Stimulated activated CD4-positive, alpha-beta T cell treated with anti-CD3 and anti-CD28 coated beads, Interleukin-4, amount 100 ng/mL, for 1 hour (primary cell): ENCODE measurements at places on chromosomes 4 and X.

GRCh38 chrX:1466971-1467561 is 14.4 kb upstream of the ASMTL start:
- no peak for DNase-seq

DNA sequence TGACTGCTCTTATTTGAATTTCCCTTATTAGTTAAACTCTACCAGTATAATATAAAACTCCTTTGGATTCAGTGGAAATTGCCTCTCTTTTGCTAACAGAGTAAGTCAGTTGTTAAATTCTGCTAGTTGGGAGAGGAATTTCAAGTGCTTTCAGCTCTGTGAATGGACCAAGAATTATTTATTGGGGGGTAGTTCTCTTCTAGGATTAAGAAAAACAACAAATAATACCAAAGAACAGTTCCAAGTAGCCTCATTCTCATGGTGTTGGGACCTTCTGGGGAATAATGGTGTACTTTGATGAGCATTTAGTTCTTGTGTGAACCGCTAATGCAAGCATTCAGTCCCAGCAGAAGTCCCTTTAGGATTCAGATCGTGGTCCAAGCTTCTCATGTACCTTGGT is 11.6 kb downstream of the SPARCL1 start:
- no peak for DNase-seq

DNA sequence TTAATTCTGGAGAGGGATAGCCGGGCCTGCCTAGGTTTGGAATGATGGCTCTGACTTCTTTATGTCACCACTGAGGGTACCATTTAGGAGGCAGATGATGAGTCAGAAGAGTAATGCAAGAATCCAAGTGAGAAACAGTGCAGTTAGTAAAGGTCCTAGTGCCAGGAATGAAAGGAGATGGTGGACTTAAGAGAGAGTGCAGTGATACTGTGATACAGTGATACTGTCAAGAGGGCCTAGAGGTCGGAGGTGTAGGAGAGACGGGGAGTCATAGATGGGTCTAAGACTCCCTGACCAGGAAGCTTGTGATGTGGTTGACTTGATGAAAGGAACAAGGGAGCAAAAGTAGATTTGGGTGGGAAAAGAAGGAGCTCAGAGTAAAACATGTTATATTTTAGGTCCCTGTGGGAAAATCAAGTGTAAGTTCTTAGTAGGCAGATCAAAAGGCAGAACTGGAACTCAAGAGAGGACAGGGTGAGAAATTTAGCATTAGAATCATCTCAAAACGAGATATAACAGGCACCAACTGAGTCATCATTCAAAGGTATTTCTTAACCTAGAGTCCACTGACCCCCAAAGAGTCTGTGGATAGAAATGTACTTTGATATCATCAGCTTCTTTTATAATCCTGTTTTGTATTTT is 85.0 kb downstream of the NFKB1 start:
- DNase-seq = no peak

DNA sequence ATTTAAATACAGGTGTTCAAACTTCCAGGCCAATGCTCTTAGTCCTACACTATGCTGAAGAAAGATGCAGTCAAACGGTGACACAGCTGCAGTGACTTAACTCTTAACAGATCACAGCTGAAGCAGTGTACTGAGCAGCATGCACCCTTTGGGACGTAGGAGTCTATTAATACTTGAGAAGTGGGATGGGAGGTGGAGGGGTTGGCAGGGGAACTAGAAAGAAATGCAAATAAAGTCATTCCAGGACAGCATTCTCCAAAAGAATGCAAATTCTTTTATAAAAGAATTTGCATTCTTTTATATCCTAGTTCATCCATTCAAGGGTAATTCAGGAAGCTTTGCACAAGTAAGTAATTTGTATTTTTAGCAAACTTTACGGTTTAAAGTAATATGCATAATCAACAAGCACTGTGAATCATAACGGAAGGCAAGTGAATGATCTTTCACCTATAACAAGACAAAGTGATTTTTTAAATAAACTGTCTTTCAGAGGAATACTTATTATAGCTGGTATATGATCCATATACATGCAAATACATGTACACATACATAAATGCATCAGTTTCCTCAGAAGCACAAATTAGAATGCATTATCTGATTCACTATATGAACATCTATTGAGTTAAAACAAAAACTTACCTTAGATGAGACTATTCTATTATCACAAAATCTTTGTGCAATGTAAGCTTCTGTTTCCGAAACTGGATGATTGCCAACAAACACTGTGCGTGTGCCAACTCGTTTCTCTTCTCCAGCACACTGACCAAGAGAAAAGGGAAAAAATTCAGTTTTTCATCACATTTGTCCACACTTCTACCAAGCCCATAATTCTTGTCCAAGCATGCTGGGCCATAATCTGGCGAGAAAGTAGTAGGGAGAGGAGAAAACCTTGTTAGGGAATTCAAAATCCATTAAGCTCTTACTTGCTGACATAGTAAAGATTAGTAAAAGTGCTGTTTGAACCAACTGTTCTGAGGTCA is 106.5 kb downstream of the ATP11C start:
- DNase-seq = no peak

DNA sequence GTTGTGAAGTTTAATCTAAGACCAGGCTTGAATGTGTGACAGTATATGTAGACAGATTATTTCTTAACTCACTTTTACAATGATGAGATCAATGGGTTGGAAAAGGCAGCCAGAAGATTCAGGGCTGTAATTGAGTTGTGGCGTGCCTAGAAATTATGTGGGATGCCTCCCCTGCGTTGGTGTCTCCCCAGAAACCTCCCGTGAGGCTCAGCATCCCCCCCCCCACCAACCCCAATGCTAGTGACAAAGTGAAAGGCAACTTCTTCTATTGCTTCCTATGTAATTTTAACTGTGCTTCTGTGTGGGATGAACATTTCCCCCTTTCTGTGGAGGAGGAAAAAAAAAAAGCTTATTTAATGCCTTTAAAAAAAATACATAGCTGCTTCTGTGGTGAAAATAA is 297.9 kb downstream of the ARHGAP10 start:
- DNase-seq = no peak

- no peak for DNase-seq
These were observed 31.5 kb downstream of the GPC3 start for GRCh38 chrX:133953785-133954355.
